Kidney tubule cell (primary cell): ENCODE measurements at places on chromosomes 5 and 9.

GRCh38 chr5:173882632-173883031 is 5.5 kb upstream of the CPEB4 start:
- DNase-seq: peak; percentile 96

DNA sequence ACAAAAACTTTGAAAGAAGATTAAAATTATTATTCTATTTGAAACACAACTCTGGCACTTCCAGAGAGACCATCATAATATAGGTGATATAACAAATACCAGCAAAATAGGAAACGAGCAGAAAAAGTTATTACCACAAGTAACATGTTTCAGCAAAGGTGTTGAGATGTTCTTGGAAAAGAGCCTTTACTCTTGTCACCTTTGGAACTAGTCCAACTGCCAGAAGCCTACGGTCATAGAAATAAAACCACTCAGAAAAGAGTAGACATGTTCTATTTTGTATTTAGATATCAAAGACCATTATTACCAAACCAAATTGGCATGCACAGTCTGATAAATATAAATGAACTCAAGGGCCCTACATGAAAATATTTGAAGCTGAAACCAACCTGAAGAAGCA is 145.0 kb upstream of the DMAC1 start:
- DNase-seq: no peak

DNA sequence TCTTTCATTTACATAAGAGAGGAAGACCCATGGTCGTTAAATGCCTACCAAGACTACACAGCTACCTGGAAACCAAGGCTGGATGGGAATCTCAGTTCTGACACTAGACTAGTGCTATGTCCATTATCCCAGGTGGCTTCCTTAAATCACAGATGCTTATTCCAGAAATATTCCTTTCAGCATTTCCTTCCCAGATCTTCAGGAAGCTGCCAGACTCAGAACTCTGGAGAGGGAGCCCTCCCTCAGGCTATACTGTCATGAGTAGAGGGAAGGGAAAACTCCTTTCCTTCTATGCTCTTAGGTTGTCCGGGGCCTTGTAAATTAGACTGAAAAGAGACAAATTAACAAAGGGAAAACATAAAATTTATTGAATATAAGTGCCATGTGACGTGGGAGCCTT is 20.8 kb downstream of the FREM1 start:
- no peak for DNase-seq

GRCh38 chr5:3384531-3384930 is 211.1 kb upstream of the IRX1 start:
- no peak for DNase-seq

DNA sequence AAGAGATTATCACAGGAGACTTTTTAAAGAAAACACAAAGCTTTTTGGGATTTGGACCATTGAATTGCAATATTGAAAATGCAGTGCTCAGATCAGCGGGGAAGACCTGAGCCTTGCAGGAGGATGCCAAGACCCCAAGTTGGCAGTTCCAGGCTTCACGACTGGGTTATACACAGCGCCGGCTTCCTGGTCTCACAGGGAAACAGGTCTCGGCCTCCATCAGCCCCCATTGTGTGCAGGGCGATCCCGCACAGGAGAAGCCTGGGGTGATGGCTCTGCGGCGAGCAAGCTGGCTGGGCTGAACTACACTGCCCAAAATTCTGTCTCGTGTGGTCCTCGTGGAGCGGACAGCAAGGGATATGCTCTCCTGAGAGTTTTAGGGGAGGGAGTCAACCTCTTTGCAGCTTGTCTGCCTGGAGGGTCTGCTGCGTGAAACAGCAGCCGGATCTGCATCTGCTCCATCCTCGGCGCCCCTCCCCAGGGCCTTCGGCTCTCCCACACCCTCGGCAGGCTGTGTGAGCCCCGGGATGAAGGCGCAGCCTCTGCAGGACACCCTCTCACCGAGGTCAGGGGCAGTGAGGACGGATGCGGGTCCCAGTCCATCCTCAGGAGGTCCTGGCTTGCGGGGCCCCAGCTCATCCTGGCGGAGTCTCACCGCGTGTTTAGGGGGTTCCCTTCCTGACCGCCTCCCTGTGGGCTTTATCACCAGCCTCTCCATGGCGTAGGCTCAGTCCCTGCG is 60.6 kb downstream of the NSUN2 start:
- DNase-seq: no peak

DNA sequence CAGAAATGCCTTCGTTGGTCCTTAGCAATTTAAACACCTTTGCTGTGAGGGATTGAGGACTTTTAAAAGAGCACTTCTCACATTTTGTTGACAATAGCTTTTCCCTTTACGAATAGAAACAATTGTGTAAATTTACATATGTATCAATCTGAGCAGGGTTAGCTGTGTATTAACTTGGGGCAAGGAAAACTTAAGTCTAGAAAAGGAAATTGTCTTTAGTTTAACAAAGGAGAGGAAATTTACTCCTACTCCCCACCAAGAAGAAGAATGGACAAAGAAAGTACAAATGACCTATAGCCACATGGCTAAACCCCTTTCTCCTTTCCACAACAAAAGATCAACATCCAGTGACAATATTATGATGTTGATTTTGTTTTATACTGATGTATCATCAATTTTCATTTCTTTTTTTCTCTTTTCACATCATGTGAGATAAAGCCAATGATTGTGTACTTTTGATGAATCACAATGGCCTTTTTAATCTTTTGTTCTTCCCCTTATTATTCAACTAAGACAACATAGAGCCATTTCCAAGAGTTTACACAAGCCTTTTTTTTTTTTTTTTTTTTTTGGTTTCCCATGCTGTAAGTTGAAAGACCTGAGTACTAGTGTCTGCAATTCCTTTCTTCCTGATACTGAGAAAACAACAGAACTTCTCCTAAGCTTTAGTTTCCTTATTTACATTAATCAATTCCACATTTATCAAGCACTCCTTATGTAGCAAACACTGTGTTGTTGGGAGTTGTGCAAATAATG is 19.0 kb downstream of the FOXB2 start:
- DNase-seq: no peak

GRCh38 chr9:135647884-135648283 is 8.5 kb upstream of the GLT6D1 start:
- no peak for DNase-seq

DNA sequence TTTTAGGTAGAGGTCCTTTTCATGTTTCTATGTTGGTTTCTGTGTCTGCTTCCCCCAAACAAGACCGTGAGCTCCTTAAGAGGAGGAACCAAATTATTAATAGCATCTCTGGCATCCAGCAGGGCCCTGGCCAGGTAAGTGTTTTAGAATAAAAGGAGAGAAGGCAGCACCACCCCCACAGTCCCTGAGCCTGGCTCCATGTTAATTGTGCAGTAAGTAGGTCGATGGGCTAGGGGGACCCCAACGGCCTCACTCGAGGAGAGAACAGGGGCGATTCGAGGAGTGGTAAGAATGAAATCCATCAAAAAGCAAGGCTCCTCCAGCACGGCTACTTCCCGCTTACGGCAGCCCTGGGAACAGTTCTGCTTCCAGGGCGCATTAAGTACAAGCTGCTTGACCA is 67.0 kb downstream of the GABBR2 start:
- DNase-seq: no peak

DNA sequence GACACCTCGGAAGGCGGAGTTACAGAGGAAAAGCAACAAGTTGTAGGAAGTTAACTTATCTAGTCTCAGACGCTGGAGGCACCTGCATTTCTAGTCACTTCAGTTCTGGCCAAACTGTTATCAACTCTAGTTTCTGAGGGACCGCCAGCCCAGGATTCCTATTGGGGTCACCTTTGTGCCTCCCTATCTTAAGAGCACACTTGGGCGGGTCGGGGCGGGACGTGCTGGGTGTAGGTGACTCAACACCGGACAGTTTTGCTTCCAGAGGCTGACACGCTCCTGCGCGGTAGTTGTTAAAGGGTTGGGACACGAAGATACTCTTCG is 679 bp upstream of the KDM4C start:
- peak; percentile 81 for DNase-seq

DNA sequence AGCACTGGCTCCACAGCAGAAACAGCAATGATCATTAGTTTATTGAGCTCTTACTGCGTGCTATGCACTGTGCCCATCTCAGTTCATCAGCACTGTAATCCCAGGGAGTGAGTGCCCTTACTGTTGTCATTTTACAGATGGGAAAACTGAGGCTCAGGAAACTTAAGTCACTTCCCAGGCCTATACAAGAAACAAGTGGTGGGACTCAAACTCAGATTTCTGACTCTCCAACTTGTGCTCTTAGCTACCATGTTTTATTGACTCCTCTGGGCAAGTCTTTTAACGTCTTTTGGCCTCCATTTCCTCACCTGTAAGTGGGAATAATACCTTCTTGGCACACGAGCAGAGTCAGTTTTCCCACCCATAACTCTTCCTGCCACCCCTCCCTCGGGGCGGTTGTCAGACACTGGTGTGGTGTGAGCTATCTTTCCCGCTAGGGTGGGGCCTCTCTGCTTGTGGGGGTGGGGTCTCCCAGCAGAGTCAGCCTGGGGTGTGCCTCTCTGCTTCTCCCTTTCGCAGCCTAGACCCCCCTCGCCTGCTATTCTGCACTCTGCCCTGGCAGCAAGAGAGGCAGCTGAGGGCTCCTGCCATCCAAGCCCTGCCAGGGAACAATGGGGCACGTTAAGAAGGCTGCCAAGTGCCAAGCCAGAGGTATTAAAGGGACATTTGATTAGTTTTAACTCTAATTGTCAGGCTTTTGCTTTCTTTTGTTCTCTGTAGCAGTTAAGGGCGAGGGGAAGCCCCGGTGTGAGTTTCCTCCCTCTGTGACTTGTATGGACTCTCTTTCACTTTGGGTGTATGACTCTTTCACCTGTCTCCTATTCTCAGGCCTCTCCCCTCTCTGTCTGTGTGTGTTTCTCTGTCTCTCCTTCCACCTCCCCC is 12.1 kb downstream of the GALNT10 start:
- DNase-seq: no peak

DNA sequence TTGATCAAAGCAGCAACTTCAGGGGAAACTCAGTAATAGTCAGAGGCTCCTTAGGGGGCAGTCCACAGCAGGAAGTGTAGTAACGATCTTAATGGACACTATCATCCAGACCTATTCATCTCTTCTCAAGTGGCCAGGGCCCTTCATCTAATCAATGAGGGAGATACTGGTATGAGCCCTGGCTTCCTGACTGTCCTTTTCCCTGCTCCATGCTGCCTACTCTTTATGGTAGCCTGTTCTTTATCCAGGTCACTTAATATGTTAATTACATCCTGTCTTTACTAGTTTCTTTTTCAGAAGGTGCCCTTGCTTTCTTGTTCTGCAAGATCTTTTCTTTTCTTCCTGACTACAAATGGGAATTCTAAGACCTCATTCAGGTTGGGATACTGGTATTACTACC is 197.1 kb downstream of the CAVIN4 start:
- no peak for DNase-seq

GRCh38 chr5:777756-778161 is 6.8 kb downstream of the ZDHHC11B start:
- no peak for DNase-seq

DNA sequence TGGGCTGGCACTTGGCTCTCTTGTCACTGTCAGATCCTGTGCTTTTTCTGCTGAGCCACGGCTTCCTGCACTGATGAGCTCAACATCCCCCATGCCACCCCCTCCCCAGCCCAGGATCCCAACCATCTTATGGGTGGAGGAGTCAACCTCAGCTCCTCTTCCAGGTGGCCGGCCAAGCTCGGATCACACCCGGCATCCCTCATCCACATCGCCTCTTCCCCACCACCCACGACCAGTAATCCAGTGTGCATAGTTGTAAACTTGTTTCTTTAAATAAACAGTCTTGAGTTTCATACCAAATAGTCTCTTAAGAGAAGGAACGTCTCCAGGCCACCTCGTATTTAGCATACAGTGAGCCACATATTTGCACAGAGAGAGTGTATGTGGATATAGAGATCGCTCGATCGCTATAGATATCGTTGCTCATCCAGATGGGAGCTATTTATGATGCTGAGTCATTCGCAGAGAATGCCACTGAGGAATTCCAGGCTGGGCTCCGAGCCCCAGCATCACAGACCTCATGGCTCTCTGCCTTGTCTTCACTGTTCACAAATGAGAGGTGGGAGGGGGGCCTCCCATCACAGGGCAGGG is 61.8 kb upstream of the CPLX2 start:
- peak; percentile 78 for DNase-seq

- DNase-seq: no peak
These were observed 1626.7 kb upstream of the ACO1 start for GRCh38 chr9:30757723-30758122.

GRCh38 chr5:34916518-34916917 is 1.0 kb downstream of the BRIX1 start:
- DNase-seq: no peak

GRCh38 chr9:112012026-112012902 is 115.7 kb downstream of the UGCG start:
- DNase-seq: peak; percentile 97

DNA sequence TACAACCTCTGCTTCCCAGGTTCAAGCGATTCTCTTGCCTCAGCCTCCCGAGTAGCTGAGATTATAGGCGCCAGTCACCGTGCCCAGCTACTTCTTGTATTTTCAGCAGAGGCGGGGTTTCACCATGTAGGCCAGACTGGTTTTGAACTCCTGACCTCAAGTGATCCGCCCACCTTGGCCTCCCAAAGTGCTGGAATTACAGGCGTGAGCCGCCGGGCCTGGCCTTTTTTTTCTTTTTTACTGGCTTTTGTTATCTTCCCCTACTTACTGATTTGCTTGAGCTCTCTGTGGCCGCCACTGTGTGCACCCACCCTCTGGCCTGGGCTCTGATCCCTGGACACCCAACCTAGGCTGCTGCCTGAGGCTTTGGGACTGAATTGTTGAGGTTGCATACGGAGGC is 60.3 kb downstream of the ANKRD33B start:
- no peak for DNase-seq

- DNase-seq: no peak
These were observed 4.8 kb downstream of the DENND1A start for GRCh38 chr9:123925161-123925560.

- DNase-seq: peak; percentile 72
These were observed 27.6 kb downstream of the AQP7 start for GRCh38 chr9:33374634-33375237.

- DNase-seq: peak; percentile 69
These were observed 1.5 kb downstream of the FAM81B start for GRCh38 chr5:95392593-95393182.

DNA sequence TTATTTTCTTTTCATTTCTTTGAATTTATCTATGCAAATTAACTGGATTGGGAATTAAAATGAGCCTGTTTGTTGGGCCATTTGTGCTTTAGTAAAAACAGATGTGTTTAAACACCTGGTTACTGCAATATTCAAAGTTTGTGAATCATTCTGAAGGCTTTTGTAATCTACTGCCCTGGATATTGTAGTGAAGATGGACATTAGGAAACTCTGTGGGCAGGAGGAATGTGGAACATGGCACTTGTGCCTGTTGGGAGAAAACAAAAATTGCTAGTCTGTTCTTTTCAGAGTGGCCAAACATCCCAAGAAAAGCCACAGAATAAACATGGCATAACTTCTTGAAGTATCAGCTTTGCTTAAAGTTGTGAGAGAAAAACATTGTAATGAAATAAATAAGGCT is 40.8 kb downstream of the CHSY3 start:
- no peak for DNase-seq
